A549 treated with CpdA at 1 μM for 4 hours (cell line): ENCODE measurements at places on chromosomes 7 and 10. TPM values are rescaled to one million over a fixed set of nuclear protein-coding genes. Genes with fewer than 3 reads are reported as not detected.

HTR5A gene
- not detected in 5 replicates for total RNA-seq

TCERG1L gene
- not detected in 5 replicates for total RNA-seq

NEBL gene
- total RNA-seq, result 3.0 to 4.7 TPM (median 3.9 TPM) in 5 replicates

CALML3 gene
- total RNA-seq, result not detected in 5 replicates

GDF2 gene
- total RNA-seq, result not detected in 5 replicates

UNCX gene
- 0.05 to 0.08 TPM (median 0.06 TPM) in 3 of 5 replicates, not detected in the others for total RNA-seq

LEP gene
- not detected in 5 replicates for total RNA-seq

PDLIM1 gene
- total RNA-seq, result 143 to 157 TPM (median 154 TPM) in 5 replicates

CALN1 gene
- total RNA-seq, result not detected in 5 replicates

NCF1 gene
- total RNA-seq, result 0.08 to 0.12 TPM (median 0.10 TPM) in 4 of 5 replicates, not detected in the other

PVRIG gene
- not detected in 5 replicates for total RNA-seq
